Lung (tissue), 17 donors: ENCODE measurements at places on chromosomes 7 and 10. TPM values are rescaled to one million over a fixed set of nuclear protein-coding genes. Genes with fewer than 3 reads are reported as not detected.

GRCh38 chr10:79385392-79385795 lies 38.1 kb downstream of the PPIF start:
- no peaks in the 10 kb centered on the region for H3K27me3 ChIP-seq
- no peak overlapping the region for H3K4me3 ChIP-seq
- peaks cover 5% of the 10 kb centered on the region for H3K36me3 ChIP-seq
- no peak overlapping the region for H3K27ac ChIP-seq
- no peak for DNase-seq

Gene CCL24
- total RNA-seq = not detected

GRCh38 chr10:14749070-14749809 lies 25.5 kb downstream of the FAM107B start:
- no peak overlapping the region for H3K4me3 ChIP-seq
- H3K4me1 ChIP-seq = no peaks in the 10 kb centered on the region
- no peaks in the 10 kb centered on the region for H3K27me3 ChIP-seq
- no peaks in the 10 kb centered on the region for H3K36me3 ChIP-seq

Gene CYP26C1
- 0.77 TPM for total RNA-seq

Gene TUBB8
- 0.15 TPM for total RNA-seq

Gene BICC1
- 9.1 TPM for total RNA-seq
